GM04504 (cell line): ENCODE measurements at places on chromosomes 4 and X.

- no peak for DNase-seq
These were observed 693.4 kb upstream of the INTU start for GRCh38 chr4:126939401-126939800.

DNA sequence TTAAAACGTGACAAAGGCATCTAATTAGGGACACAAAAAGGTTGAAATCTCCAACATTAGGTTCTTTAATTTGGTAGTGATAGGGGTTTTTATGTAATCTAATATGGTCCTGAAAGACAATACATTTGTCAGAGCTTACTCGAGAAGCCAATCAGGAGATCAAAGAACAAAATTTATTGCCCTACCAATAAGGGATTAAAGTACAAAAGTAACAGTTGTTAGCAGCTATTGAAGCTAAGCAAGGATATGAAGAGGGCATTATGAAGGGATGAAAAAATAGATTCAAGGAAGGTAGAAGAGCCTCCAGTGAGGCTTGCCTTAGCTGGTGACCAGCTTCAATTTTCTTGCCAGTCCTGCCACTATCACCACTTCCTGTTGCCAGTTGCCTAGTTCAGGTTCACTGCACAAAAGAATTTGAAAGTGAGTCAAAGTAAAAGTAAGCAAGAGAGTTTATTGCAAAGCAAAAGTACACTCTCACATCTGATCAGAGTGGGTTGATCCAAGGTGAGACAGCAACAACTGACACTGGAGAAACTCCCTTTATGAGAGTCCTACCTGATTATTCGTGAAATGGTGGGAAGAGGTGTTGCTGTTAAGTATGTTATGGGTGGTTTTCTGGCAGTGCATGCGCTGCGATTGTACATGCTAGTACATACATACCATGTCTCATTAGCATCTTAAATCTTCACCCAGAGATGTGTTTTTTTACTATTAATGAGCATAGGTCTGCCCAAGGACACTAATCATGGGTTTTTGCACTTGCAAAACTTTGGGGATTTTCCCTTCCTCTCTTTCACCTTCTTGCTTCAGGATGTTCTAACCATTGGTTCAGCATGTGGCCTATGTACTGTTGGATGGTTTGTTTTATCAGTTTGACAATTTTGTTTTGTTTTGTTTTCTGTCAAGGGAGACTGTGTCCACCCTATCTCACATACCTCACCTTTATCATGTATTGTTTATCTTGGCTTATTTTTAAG lies 263.2 kb upstream of the ITM2A start:
- no peak for DNase-seq

GRCh38 chr4:153275380-153276276 lies 68.9 kb upstream of the MND1 start:
- no peak for DNase-seq

DNA sequence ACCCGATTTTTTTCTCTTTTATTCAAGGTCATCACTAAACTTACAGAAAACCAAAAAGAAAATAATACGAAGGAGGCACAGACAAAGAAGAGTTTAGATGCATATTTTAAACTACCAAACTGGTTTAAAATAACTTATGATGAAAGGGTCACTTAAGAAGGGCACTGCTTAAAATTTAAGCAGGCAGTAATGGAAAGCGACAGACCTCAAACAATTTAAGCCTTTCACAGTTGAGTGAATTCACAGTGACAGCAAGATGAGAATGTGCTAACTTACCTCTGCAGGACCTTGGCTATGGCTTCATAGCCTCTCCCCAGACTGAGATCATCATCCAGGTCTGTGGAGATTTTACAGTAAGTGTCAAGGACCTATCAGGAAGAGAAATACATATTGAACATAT lies 112.1 kb downstream of the TTC29 start:
- no peak for DNase-seq

DNA sequence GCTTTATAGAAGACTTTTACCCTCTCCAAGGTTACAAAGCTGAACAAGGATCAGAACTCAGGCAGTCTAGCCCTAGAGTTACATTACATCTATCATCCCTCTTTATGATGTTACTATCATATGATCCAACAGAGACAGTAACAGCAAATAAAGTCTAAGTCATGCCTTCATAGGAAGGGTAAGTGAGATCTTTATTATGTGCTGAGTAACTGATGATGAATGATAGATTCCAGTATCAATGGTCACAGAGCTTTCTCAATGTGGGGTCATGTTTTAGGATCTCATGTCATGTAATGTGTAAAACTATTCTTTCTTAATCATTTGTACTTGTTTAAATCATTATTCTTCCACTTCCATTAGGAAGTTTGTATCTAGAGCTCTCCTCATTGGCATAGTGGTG lies 22.8 kb downstream of the ELOVL6 start:
- DNase-seq, result no peak

- DNase-seq, result no peak
These were observed 301.1 kb downstream of the FRMPD4 start for GRCh38 chrX:12439416-12439815.

DNA sequence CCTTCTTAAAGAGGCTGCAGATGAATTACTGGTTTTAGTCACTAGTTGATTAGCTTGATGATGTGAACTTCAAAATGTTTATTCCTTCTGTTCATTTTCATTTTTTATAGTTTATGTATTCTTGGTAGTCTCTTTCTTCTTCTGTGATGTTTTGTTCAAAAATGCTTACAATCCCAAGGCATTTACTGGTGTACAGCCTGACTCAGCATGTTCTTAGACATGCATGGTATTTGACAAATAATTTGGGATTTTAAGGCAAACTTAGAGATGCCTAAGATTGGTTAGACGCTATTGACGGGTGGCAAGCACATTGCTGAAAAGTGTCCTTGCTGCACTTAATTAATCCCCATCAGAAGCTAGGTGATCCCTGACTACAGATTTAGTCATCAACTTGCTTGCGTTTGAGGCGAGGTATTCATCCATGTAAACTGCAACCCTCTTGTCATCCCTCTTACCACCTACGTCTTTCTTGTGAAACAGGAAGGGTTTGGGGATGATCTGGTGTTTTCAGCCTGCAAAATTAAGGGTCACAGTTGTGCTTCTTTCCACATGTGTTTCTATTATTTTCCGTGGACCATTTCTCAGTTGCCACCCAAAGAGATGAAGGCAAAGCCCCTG lies 331.8 kb downstream of the DKK2 start:
- DNase-seq, result no peak

GRCh38 chr4:2127609-2128332 lies 68.6 kb downstream of the NAT8L start:
- DNase-seq, result no peak

GRCh38 chrX:53317365-53318069 lies 36.1 kb upstream of the IQSEC2 start:
- DNase-seq, result peak; percentile 25

DNA sequence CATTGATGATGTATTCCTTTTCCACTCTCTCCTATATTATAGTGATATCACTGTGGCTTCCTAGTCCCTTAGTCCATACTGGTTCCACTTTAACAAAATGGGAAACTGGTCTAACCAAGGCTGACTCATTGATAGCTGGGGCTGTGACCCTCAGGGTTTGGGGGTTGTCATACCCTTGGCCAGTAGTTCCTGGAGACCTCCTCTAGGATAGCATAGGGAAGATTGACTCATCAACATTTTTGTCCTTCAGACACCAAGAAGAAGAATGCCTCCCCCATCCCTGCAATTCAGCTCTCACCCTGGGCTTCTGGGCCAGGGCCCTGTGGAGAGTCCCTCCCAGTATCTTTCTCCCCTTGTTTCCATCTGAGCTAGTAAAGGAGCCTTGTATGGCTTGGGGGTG lies 68.8 kb upstream of the PRPS1 start:
- DNase-seq, result no peak

DNA sequence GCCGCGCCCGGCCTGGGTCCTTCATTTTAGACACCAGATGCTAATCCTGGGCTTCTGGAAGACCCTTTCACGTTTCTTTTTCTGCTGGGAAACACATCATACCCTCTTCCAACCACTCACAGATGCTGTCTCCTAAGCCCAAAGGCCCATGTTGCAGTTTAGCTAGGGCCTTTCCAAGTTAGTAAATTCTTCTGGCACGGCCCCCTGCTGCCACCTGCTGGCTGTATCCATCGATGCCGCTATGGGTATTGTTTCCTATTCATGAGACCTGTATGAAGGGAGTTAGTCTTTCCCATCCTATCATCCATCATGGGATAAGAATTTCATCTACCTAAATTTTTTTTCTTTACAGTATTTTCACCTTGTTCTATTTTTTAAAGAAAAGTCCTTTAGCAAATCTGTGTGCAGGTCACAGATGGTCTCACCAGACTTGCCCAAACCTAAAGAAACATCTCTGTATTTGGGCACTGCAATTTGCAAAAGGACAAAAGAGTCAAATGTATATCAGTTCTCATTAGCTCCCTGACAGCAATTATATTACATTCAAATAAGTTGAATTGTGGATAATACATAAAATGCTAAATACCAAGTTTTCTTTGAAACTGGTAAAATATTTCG lies 37.8 kb upstream of the SLC9A7 start:
- peak; percentile 36 for DNase-seq

GRCh38 chr4:69360271-69360670 lies 80.0 kb downstream of the UGT2B28 start:
- no peak for DNase-seq

GRCh38 chrX:53086464-53086863 lies 4.3 kb downstream of the TSPYL2 start:
- no peak for DNase-seq

GRCh38 chr4:18025288-18025687 lies 3.7 kb upstream of the LCORL start:
- no peak for DNase-seq

DNA sequence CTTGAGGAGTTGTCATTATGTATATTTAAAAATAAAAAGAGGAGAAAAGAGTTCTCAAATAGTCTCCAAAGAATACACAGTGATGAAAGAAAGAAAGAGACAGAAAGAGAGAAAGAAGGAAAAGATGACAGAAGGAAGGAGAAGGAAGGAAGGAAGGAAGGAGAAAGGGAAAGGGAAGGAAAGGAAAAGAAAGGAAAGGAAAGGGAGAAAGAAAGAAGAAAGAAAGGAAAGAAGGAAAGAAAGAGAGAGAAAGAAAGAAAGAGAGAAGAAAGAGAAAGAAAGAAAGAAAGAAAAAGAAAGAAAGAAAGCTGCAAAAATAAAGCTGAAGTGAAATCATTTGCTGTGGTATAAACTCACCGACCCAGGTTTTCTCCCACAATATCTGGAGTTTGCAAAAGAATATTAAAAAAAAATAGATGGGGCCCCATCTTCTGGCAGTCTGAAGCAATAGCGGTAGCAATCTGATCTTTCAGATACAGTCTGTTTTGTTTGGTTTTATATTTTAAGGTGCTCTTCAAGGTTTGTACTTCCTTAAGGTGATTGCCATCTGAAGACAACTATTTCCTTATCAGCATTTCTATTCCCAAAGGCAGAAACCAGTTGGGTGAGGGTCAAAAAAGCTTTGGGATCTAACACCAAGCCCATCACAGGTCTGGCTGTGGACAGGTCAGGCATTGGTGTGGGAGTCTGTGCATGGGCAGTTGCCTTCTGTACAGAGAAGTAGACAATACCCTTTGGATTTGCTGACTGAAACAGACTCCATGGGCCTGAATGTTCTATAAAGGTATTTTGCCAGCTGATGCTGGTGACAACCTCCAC lies 160.4 kb downstream of the CPEB2 start:
- DNase-seq, result no peak

- peak; percentile 38 for DNase-seq
These were observed 7.5 kb downstream of the APEX2 start for GRCh38 chrX:55007656-55008055.

- no peak for DNase-seq
These were observed 634.8 kb upstream of the MAGEB2 start for GRCh38 chrX:29580560-29580959.

- DNase-seq, result no peak
These were observed 368.0 kb downstream of the CCSER1 start for GRCh38 chr4:90495211-90495610.

DNA sequence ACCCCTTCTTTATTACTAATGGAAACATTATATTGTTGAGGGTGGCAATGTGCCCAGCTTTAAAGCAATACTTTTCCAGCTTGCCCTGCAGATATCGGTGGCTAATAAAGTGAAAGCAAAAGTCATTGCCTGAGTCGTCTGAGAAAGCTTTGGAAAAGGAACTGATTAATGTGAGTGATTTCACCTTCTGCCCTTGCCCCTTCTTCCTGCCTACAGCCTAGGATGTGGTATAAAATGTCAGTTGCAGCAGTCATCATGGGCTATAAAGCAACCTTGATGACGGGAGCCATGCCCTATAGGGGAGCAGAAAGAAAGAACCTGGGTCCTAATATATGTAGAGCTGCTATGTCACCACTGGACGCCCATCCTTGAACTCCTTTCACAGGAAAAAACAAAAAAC lies 132.4 kb upstream of the USP9X start:
- no peak for DNase-seq

DNA sequence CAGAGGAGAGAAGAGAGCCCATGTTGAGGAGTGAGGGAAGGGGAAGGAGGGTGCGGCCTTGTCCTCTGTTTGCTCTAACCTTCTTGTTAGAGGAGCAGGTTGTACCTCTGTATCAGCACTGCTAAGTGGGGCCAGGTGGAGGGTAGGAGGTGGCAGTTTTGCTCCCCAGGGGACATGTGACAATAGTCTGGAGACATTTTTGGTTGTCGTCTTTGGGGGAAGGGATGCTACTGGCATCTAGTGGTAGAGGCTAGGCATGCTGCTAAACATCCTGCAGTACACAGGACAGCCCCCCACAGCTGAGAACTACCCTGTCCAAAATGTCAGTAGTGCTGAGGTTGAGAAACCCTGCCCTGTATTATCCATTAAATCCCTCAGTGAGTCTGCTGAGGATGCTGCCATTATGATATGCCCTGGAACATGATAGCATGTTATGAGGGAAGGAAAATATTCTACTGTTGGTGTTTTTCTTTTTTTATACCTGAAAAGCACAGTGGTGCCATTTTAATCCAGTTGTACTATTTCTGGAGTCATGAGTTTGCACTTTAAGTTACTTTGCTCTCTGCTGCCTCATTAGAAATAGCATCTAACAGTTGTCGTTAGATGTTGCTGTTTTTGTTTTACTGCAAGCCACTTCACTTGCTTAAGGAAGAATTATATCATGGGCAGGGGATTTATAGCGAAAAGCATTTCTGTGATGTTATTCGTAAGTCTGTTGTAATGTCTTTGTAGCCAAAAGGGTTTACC lies 90.6 kb downstream of the LRP2BP start:
- no peak for DNase-seq

DNA sequence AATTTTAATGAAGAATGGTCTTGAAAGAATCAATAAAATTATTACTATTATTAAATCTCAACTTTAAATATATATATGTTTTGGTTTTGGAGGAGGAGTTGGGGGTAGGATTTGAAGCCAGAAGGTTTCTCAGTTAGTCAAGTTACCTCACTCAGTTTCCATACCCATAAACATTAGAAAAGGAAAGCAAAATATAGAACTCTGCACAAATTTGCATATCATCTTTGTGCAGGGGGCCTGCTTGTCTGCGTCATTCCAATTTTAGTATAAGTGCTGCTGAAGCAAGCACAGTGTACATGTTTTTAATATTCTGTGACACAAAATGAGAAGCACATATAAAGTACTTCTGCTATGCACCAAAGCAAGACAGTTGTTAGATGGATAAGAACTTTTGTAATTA lies 47.5 kb upstream of the SCRG1 start:
- no peak for DNase-seq

- no peak for DNase-seq
These were observed 2.4 kb upstream of the GPR82 start for GRCh38 chrX:41721590-41721989.

- DNase-seq, result no peak
These were observed 8.4 kb upstream of the FHDC1 start for GRCh38 chr4:152927737-152928136.

GRCh38 chr4:184193556-184194525 lies 23.8 kb downstream of the ENPP6 start:
- DNase-seq, result no peak
